Urinary bladder (tissue), 4 donors: ENCODE measurements at places on chromosomes 3 and 15. TPM values are rescaled to one million over a fixed set of nuclear protein-coding genes. Genes with fewer than 3 reads are reported as not detected.

The AQP9 gene
- polyA plus RNA-seq: 1.1 TPM

The PTH1R gene
- 26.4 TPM for polyA plus RNA-seq

The MME gene
- 7.7 TPM for polyA plus RNA-seq

GRCh38 chr15:69413822-69414700, at the start of gene KIF23:
Gene KIF23, plus strand, starts transcription at chr15:69414349. Its CDS starts 117 bp downstream, at chr15:69414466.
- peak; percentile 82 for DNase-seq

- no peak for DNase-seq
Measured at GRCh38 chr3:51384055-51384725, 901 bp upstream of the MANF start.

DNA sequence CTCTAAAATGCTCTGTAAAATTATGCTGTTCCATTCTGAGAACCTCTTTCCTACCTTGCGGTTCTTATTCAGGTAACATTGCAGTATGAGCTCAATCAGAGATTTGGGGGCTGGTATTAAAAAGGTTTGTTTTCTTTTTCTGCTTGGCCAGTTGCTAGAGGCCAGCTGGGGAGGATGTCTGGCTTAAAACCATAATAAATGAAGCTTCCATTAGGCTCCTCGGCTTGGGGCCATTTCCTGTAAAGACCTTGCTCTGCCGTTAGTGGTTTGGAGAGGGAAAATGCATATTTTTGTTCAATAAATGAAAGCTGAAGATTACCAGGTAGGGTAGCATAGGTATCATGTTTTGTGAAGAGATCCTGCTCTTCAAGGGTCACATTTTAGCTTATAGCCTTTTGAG, 55.2 kb downstream of the MCTP2 start:
- no peak for DNase-seq

The C15orf62 gene
- polyA plus RNA-seq: 1.2 TPM

The FSIP1 gene
- polyA plus RNA-seq: 0.27 TPM

- no peak for DNase-seq
Measured at GRCh38 chr3:174336784-174337183, 522.4 kb upstream of the NAALADL2 start.

DNA sequence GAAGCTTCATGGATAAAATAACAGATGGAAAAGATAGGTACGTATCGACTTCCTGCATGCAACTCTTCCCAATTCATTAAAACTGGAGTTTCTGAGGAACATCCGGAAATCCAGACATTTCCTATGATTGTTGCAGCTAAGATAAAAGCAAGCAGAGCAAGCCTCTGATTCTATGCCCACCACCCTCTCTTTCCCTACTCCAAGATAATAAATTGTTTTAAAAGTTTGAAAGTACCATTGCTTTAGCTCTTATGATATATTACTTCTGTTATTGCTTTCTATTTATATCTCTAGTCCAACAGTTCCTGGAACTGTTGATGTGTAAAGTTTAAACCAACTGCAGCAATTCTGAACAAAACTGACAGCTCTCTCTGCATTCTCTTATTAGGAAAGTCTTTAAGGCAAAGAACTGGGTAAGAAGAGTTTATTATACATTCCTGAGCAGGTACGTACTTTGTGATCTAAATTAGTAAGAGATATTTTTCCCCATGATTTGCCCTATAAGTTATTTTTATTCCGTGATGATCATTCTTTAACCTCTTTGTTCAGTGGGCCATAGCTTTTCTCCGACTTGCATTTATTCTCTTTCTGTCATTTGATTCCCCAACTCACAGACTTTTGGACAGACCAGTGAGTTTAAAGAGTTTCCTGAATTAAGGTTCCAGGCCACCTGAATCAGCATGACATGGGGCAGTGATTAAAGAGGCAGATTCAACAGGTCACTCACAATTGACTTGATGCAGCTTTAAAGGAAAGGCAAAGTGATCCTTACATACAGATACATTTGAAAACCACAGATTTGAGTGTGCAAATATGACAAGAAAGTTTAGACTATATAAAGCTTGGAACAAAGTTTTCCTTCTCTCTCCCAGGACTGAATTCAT, 94.2 kb upstream of the THRB start:
- DNase-seq: no peak

GRCh38 chr3:28835751-28836150, 445.1 kb upstream of the RBMS3 start:
- no peak for DNase-seq

The CAPN3 gene
- 6.3 TPM for polyA plus RNA-seq

The GPR87 gene
- 4.2 TPM for polyA plus RNA-seq

- DNase-seq: no peak
Measured at GRCh38 chr15:54131410-54131809, 153.2 kb downstream of the UNC13C start.

- peak; percentile 15 for DNase-seq
Measured at GRCh38 chr3:27085829-27086730, 283.1 kb downstream of the NEK10 start.

The SEMA3G gene
- 28.5 TPM for polyA plus RNA-seq

GRCh38 chr15:89501646-89502045, 5.3 kb upstream of the RHCG start:
- no peak for DNase-seq

The TLNRD1 gene
- polyA plus RNA-seq: 14.0 TPM

DNA sequence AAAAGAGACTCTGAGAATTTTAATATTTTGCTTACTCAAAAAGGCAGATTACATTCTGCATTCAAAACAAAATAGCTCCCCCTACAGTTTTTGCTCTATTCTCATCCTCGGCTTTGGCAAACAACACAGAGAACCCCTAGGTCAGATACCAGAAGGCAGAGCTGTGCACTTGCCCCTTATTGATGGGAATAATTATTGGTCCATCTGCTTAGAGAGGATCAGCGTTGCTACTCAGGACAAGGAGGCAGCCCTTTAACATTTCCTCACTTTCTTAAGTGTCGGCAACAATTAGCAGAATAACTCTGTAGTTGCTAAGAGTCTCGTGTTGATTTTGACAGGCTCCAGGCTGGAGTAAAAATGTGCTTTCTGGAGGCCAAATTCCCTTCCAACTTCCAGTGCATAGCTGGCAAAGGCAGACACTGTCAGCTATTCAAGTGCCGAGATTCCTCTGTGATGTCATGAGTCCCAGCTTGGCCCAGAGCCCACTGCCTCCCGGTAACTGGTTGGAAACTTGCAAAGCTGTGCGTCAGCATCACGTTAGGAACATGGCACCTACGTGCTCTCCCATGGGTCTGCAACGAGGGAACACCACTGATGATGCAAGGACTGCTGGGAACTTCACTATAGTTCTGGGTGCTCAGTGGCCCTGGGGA, 482.7 kb upstream of the ADAMTS9 start:
- DNase-seq: peak; percentile 66

The LSAMP gene
- polyA plus RNA-seq: 7.9 TPM

DNA sequence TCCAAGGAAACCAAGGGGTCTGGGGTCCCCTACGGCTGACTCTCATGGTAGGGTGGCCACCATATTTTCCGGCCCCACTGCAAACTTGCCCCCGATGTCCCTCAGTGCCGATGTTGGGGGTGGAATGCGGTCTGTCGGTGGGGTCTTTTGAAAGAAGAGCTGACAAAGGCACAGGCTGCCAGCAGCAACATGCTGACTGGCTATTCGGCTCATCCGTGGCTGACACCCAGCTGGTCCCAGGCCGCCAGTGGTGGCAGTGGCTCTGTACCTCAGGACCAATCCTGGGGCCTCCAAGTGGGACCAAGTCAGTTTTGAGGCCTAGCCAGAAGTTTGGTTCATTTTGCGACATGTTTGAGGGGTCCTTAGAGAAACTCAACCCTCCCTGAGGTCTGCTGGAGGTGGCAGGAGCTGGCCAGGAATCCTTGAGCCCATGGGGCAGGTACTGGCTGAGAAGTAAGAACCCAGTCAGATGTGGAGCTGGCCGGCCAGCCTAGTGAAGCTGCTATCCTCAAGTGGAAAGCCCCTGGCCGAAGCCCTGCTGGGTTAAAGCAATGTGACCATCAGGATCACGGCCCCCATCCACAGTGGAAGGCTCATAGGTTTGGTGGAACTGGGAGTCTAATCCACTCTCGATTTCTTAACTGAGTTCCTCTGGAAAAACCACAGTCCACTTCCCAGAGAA, 17.8 kb downstream of the BMF start:
- no peak for DNase-seq

DNA sequence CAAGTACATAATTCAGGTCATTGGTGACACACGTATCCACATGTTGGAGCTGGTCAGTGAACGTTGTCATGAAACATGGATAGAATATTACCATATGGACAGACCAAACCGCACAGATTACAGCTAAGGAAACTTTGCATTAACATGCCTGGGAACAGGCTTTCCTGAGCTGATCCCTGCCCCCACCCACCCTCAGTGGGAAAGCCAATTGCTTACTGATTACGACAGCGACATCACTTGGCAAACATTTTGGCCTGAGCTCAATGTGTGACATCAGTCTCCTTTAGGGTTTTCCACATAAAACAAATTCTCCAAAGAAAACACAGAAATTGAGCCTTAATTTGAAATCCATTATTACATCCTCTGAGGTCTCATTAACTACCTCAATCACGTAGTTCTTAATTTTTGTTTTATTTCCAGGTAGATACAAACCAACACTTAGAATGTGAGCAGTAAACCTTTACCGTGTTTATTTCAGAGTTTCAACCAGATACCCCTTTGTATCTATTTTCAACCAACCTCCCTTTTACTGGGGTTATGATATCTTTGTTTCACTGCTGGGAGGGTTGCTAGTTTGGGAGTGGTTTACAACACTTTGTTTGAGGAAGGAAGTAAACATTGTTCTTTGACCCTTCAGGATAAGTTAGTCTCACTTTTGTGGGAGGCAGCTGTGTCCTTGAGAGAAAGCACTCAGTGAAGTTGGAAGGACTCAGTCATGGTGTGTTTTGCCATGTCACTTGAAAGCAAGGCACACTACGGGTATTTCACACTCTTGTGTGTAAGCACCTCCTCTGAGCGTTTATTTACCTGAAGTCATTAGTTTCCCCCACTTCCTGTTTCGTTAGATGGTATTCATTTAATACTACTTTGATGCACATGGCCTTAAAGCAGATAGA, 103.1 kb downstream of the CMSS1 start:
- DNase-seq: no peak

- no peak for DNase-seq
Measured at GRCh38 chr3:27279123-27279522, 90.1 kb downstream of the NEK10 start.

GRCh38 chr3:56758539-56758981, 43.2 kb downstream of the ARHGEF3 start:
- DNase-seq: peak; percentile 46

The SLC24A5 gene
- polyA plus RNA-seq: not detected

The ZNF620 gene
- 2.1 TPM for polyA plus RNA-seq

The RSL24D1 gene
- 76.8 TPM for polyA plus RNA-seq

GRCh38 chr3:134449277-134449676, 36.5 kb downstream of the ANAPC13 start:
- no peak for DNase-seq

DNA sequence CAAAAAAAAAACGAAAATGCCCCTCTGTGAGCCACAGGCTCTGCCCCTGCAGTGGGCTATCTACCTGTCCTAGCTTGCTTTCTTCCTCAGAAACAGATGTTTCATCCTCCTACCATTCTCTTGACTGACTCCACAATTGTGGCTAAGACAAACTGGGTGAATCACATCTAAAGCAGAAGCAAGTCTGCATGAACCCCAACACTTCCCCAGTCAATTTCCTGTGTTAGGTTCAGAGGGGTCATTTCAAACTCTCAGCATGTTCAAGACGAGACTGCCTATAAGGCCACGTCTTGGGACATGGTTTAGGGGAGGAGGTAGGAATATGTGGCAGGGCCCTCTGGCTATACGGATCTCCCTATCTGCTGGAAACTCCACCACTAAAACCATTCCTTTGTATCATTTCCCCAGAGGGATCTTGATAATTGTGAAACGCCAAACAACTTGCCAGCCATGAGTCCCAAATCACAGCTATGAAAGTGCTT, 28.6 kb upstream of the ANKDD1A start:
- no peak for DNase-seq

The AGBL1 gene
- polyA plus RNA-seq: not detected

GRCh38 chr15:45641374-45641781, 6.5 kb downstream of the SQOR start:
- no peak for DNase-seq

- DNase-seq: no peak
Measured at GRCh38 chr3:10004960-10005564, 18.4 kb upstream of the EMC3 start.

The ISLR gene
- polyA plus RNA-seq: 82.1 TPM

- no peak for DNase-seq
Measured at GRCh38 chr15:63597821-63598220, 634 bp downstream of the FBXL22 start.

- no peak for DNase-seq
Measured at GRCh38 chr3:171228240-171228639, 201.7 kb upstream of the SLC2A2 start.

GRCh38 chr3:34856081-34856947, 783.0 kb upstream of the ARPP21 start:
- DNase-seq: no peak

The C3orf22 gene
- not detected for polyA plus RNA-seq

GRCh38 chr3:193914602-193915001, 221.3 kb upstream of the HES1 start:
- no peak for DNase-seq

DNA sequence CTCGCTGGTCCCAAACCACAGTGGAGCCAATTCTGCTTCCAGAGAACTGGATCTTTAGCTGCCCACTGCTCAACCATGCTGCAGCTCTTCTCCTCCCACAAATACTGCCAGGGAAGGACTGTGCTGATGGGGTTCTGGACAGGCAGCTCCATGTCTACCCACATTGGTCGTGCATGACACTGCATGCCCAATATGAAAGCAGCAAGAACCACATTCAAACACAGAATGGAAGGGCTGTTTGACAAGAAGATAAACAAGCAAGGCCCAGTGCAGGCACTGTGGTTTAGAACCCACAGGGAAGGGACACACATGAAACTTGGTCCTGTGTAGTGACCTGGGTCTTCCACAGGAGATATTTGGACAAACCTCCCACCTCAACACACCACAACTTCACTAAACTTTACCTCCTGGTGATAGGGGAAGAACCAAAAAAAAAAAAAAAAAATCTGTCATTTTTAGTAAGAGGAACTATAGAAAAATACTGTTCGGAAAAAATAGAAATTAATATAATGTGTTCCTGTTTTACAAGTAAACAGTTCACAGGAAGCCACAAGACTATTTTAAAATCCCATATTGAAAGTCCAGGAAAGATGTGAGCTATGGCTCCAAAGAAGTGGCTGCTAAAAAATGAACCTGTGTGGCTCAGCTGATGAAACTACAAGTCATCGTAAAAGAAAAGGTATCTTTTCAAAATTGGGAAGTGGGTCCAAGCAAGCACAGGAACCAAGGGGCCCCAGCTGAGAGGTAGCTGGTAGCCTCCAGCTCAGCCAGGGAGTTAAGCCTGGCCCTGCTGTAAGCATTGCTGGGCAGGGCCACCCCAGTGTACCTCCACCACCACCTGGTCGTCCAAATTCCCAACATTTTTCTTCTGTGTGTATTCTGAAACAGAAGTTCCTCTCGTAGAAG, 77.7 kb upstream of the ACAN start:
- no peak for DNase-seq

DNA sequence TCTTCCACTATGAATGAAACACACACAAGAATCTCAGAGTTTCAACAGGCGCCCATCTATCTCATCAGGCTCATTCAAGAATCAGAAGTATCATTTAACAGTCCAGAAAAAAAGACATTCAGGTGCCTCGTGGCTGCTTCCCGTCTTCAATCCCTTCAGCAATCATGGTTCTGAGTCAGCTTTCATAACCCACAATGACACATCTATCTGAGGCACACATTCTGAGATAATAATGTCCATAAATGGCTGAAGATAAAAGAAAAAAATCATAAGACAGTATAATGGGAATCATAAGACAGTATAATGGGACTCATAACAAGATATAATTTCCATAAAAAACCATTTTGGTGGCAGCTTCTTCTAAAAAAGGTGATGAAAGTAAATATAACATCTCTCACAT, 52.4 kb downstream of the TNIK start:
- no peak for DNase-seq
